MG63 (cell line): ENCODE measurements at places on chromosomes 6 and 20.
A peak's percentile ranks its signal among the peaks of the same experiment; 100 is the strongest.

DNA sequence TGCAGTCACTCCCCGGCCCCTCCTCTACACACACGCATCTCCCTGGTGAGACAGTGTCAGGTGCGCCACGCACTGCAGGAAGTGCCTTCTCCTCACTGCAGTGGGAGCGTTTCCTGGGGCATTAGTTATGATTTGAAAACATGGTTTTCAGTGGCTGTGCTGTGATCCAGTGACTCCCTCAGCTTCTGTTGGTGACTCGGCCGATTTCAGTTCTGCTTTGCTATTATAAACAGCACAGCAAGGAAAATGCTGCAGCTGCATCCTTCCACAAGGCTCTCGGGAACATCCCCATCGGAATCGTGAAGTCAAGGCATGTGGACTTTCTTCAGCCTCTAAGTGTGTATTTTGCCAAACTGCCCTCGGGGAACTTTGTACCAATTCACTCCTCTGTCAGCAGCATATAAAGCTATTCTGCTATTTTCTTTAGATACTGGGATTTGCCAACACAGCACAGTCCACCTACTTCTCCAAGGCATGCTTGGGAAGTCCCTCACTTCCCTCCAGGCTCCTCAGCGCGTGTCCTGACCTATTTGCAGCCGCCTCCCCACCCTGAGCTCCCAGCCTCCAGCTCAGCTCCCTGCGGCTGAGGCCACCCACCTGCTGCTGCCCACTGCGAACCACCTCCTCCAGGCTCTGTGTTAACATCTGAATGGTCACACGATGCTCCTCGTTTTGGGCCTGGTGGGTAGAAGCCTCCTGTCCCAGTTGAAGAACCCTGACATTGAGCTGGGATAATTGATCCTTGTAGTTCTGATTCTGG is 54.5 kb downstream of the GINS1 start:
- DNase-seq: no peak

DNA sequence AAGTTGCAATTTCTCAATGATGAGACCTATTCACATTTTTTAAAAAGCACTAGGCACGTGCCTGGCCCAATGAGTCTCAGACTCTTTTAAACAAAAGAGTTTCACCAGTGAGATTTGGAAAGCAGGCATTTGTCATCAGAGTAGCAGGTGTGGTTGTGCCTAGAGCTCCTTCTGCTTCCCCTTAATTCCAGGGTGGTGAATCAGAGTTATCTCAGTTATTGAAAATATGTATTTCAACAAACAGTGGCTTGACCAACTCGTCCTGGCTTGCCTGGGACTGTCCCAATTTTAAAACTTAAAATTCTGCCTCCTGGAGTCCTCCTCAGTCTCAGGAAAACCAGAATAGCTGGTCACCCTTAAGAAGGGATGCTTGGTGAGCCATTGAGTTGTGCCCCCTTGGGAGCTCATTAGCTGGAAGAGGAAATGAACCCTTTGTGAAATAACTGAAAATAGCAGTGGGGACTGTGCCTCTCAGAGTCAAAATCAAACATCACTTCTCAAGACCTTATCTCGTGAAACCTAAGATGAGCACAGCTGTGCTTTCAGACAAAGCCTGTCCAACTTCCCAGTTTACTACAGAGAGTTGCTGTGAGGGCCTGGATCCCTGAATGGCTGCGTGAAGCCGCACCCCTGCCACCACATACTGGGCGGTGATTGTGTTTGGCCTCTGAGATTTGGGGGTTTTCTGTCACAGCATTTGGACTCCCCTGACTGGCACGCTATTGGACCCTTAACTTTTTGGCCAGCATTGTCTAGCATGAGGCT is 116.3 kb downstream of the ANKRD60 start:
- DNase-seq: peak; percentile 58

GRCh38 chr6:52909131-52909530 is 367 bp downstream of the GSTA3 start:
- peak; percentile 68 for DNase-seq

DNA sequence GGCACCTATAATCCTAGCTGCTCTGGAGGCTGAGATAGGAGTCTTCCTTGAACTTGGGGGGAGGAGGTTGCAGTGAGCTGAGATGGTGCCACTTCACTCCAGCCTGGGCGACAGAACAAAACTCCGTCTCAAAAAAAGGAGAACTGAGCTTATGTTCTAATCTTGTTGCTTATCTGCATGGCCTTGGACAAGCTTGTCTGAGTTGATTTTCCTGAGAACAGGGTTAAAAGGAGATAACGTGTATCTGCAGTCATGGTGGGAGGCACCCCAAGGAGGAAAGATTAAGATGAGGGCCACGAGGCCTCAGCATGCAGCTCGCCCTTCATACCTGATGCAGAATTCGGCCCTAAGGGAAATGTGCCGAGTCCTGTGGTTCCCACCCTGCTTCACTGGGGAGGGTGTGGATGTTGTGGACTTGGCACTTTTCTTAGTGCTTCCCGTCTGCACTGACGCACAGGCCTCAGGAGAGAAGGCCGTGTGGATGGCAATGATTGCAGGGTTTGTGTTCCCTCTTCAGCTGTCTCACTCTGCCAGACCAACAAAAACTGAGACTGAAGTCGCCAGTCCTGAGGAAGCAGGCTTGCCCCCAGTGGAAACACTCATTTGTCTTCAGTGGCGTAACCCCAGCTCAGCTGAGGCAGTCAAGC is 56.3 kb downstream of the EZR start:
- DNase-seq: no peak

DNA sequence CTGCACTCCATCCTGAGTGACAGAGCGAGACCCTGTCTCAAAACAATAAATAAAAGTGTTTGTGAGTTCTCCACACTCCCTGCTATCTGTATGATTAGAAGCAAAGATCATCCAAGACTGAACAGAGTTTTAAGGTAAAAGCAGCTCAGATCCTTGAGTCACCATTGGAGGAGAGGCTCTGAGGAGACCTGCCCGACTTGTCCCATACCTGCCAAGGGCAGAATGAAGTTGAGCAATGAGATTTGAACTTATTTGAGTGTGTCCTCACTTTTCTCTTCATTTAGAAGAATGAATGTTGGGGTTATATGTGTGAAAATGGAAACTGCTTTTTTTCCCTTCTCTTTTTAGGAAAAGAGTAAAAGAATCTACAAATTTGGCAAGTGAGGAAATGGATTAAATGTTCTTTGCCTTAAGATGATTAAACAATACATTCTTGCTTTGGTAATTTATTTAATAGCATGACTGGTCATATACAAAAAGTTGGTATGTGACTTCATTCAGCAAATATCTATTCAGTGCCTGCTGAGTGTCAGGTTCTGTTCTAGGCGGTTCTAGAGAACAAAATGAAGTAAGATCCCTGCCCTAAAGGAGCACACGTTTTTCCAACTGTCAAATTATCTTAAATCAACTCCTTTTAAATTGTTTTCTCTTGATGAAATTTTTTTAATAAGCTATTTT is 195.7 kb downstream of the ALDH8A1 start:
- no peak for DNase-seq

DNA sequence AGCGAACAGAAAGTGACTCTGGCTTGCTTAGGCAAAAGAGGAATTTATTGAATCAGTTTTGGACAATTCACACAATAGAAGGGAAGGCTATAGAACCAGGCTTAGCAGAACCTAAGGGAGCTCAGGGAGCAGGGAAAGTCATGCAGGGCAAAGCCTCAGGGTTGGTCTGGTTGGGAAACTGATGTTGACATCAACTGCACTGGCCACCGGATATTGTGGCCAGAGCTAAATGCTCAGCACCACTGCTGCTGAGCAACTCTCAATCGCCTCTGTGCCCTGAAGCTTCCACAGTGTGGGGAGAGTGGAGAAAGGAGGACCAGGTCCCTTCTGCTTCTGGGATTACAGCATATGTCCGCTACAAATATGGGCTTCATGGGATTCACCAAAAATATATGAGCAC is 93.3 kb upstream of the GCM1 start:
- DNase-seq: no peak

GRCh38 chr6:101668496-101669030 is 275.1 kb downstream of the GRIK2 start:
- no peak for DNase-seq

- DNase-seq: no peak
These were observed 39.7 kb upstream of the COL10A1 start for GRCh38 chr6:116165596-116165995.

DNA sequence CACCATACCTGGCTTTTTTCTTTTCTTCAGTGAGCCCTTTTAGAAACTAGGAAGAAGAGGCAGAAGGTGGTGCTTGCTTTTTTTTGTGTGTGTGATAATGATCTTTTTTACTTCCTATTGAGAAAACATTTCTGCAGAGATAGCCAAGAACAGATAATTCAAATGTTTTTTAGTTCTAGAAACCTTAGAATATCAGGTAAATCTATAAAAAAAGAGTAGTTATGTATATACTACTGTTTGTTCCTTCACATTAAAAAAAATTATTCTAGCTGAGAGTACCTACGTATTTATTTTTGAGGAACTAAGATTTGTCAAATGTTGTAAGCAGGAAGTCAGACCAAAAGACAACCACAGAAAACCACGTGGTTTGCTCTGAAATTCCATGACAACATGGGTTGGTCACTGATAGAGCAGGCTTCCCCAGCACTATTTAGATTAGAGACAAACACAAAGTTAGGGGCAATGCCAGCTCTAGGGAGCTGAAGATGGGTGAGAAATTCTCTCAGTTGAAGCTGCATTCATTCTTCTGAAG is 12.8 kb downstream of the STK4 start:
- no peak for DNase-seq

DNA sequence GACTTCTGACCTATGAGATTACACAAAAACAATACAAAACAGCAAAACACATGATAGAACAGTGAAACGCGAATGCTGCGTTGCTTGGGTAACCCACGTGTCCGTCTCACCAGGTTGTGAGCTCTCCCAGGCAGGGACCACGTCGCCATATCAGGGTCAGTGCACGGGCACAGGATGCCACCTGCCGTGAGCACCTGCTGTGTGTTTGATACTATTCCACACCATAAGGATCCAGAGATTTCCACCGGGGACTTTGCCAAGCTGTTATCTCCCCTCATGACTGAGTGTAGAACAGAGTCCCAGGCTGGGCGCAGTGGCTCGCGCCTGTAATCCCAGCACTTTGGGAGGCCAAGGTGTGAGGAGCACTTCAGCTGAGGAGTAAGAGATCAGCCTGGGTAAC is 288.0 kb downstream of the BMP7 start:
- DNase-seq: no peak

- no peak for DNase-seq
These were observed 52.3 kb upstream of the IL20RA start for GRCh38 chr6:137097057-137097456.

DNA sequence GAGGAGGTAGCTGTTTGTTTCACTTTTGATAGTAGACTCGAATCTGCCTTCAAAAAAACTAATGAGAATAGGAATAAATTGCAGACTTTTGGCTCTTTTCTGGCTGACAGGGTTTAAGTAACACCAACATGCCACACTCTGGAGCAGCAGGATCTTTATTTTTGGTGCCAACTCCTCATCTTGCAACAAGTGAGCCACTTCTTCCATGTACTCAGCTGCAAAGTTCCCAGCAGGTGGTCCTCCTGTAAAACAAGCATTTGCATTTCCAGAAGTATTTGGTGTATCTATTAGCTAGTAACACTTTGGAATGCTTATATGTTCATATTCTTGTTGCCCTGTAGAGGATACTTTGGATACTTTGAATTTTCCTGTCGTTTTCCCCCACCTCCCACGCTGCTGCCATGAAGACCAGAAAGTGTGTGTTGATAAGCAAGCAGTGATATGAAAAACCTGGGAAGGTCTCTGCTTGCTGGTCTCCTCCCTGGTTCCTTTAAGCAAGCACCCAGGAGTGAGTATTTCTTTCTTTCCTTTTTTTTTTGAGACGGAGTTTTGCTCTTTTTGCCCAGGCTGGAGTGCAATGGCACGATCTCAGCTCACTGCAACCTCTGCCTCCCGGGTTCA is 1.0 kb downstream of the ARMH2 start:
- DNase-seq: no peak

DNA sequence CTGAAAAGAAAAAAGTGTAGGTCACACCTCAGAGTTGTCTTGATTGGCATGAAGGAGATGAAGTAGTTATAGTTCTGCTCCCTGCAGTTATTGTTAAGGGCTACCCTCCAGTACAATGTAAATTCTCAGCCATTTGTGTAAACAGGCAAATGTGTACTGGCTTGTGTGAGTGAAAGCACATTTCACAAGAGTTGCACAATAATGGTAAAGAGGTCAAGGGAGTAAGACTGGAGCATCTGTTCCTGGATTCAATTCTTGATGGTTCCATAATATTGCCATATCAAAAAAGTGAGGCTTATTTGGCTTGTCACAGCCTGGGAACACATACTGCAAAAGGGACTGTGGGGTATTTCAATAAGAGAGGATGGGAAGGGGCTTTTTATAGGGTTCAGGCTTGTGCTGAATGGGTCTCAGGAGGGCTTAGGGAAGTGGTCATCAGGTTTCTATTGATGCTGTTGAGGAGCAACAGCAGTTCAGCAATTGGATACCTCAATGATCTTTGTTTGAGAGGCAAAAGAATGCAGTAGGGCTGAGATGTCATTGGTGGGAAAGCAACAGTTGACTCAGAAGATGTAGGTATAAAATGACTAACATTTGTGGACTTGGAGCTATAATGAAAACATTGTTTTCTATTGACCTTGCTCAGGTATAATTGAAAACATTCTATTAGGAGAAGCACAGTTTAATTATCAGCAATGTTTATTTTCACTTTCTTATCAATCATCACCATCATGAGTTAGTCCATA is 402.6 kb downstream of the BCKDHB start:
- no peak for DNase-seq

DNA sequence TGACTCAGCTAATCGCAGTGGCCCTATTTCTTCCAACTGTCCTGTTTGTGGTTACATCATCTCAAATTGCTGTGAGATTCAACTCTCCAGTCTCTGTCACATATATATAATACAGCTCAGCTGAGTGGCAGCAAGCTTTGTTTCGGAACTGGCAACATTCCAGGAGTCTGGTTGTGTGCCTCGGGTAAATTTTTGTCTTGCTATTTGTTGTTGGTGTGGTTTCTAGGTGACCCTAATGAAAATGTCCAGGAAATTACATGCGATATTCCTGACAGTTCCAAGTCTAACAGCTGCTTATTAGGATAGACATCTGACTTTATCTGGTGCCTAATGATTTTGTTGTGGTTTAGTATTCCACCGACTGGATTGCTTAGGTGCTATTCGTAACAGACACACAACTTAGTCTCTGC is 581.8 kb downstream of the CD109 start:
- DNase-seq: no peak

- no peak for DNase-seq
These were observed 29.7 kb downstream of the ZMYND8 start for GRCh38 chr20:47326658-47327268.

DNA sequence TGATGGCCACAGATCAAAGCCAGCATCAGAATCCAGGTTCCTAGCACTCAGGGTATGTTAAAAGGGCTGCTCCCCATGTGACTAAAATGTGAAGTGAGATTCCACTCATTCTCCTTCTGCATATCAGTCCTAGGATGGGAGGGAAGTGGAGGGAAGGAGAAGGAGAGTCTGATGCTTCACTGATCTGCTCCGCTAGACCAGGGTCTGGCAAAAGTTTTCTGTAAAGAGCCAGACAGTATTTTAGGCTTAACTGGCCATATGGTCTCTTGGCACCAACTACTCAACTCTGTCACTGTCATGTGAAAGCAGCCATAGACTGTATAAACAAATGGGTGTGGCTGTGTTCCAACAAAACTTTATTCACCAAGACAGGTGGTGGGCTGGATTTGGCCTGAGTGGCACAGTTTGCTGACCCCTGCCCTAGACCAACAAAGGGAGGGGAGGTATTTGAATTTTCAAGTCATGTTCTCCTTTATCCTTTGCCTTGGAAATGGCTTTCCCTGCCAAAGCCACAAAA is 22.6 kb downstream of the GHRH start:
- DNase-seq: peak; percentile 40
